ENCODE measurements at places on chromosomes 2 and 18.

- DNase-seq = no peak
These were observed 12.7 kb upstream of the DES start for GRCh38 chr2:219405451-219405850.

DNA sequence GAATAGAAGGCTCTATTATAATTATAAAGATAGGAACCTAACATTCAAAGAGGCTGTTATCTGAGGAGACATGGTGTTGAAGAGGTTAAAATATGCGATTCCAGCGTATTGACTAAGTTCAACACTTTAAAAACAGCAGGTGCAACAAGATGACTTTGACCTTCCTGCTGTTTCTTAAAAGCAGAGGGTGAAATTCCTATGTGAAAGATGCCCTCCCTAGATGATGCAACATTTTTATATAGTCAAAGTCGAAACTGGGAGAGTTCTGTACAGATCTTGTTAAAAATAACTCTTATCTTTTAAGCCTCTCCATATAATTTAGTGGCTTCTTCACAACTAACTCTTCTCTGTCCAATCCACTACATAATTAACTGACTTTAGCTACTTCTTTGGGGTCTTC lies 4.4 kb upstream of the ACKR3 start:
- DNase-seq = no peak

DNA sequence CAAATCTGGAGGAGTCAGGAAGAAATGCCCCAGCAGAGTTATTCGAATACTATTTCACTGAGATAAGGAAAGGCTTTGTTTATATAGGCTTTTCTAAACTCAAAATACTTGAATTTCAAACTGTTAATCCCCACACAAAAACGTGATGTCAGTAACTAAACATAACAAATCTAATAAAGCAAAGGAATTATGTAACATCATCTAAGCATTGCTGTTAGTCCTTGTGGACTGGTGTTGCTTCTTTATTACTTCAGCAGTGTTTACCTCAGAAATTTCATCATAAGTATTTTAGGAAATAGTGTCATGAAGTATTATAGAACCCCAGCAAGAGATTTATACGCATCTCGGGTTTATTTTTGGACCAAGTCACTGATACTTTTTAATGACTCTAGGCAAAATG lies 19.7 kb upstream of the SANBR start:
- no peak for DNase-seq

- DNase-seq = no peak
These were observed 388.0 kb downstream of the TRIB2 start for GRCh38 chr2:13104723-13105122.

GRCh38 chr2:119487434-119488244 lies 36.6 kb downstream of the SCTR start:
- DNase-seq = no peak

GRCh38 chr18:76756531-76757253 lies 65.7 kb upstream of the ZNF236 start:
- DNase-seq = no peak

GRCh38 chr2:199196686-199197085 lies 261.1 kb downstream of the SATB2 start:
- no peak for DNase-seq

GRCh38 chr2:112758711-112759110 lies 5.7 kb downstream of the CKAP2L start:
- DNase-seq = no peak

GRCh38 chr18:23415515-23415914 lies 37.6 kb upstream of the RIOK3 start:
- no peak for DNase-seq

DNA sequence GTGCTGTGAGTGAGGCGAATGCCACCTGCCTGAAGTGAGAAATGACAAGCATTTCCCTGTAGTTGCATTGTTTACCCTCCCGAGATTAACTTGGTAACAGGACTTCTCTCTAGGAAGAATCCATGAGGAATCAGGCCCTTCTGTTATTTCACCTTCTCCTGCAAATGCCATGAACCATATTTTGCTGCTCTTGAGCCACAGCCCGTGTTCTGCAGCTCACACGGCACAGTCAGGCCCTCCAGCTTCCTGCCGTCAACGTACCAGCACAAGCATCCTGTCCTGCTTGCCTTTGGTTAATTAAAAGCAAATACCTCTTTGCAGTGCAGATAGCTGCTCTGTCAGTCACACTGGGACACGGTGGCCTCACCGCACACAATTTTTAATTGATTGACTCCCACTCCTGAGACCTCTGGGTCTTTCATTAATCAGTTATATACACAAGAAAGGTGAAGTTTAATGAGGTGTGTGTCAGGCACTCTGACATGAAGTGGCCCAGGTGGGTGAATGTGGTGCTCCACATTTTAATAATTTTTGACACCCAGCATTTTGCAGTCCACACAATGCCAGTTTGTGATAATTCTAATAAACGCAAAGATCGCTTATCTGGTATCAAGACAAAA lies 95.3 kb upstream of the ASB18 start:
- no peak for DNase-seq

- no peak for DNase-seq
These were observed 173.7 kb downstream of the CMPK2 start for GRCh38 chr2:6692056-6692455.

GRCh38 chr2:10977003-10977402 lies 65.3 kb downstream of the KCNF1 start:
- DNase-seq = no peak

DNA sequence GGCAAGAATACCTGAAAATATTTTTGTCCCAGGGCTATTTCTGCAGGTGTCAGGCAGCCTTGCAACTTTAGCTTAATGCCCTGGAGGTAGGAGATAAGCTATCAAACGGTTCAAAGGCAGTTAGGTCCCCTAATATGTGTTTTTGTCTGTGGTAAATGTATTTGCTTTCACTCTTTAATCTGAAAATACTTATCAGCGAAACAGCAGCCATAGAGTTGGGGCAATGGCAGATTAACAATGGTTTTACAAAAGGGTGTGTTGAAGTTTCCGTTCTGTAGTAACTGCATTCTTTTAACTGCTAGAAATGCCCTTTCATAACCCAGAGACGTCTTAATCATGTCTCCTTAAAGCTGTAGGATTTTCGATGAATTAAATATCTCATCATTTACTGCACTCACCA lies 265.0 kb upstream of the TRIB2 start:
- DNase-seq = no peak

DNA sequence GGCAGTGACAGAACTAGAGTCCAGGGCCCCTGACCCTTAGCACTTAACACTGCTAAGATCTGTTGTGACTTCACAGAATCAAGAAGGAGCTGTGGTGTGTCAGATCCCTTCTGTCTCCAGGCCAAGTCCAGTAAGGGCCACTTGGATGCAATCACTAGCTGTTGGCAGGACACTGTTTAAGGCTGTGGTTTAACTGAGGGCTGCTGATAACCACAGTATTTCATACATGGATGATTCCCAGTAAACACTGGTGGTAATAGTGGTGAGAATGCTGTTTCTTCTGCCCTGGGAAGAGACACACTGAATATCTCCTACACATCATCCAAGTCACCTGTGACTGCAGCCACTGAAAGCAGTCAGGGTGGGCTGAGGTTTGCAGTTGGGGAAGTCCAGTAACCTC lies 77.7 kb upstream of the FBXO11 start:
- no peak for DNase-seq

DNA sequence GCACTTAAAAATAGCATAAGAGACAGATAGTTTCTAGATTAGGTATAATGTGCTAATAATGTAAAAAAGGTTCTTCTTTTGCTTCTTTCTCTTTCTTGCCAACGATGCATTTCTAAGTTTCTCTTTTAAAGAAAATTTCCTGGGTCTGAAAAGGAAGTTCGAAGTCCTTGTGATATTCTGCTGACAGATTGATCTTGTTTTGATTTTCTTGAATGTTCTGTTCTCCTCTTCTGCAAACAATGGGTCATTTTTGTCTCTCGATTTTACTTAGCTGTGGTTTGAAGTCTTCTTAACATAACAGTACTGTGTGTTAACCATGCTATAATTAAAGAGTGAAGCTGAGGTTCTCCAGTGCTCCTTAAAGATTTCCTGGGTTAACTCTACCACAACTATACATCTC lies 61.1 kb upstream of the ACYP2 start:
- DNase-seq = no peak

GRCh38 chr2:48568547-48568946 lies 38.6 kb downstream of the STON1 start:
- no peak for DNase-seq

DNA sequence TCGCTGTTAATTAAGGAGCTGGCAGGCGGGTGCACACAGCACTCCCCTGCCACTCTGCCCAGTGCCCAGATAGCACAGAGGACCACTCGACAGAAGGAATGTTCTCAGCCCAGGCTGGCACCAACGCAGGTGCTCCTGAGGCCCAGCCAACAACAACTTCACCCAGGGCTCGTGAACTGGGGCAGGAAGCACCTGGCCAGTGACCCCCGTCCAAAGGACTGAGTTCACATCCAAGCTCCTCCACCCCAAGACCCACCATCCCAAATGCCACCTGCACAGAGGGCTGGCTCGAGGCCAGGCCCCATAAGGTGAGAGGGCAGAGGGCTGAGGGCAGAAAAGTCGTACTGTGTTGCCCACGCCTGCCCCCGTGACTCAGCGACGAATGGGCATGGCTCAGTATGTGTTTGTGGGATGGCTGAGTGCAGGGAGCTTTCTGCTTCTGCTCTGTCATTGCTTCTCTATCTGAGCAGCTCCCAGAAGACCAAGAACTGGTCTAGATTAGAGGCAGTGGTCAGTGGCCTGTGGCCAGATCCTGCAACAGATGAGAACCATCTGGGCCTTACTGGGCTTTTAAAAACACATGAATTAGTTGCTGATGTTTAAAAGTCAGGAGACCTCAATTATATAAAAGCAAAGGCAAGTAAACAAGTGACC lies 68.4 kb downstream of the POLR1A start:
- no peak for DNase-seq
